Activated CD4-positive, CD25-positive, alpha-beta regulatory T cell (primary cell): ENCODE measurements at places on chromosomes 6 and 20.

GRCh38 chr20:32993496-32994050 is 10.7 kb downstream of the SUN5 start:
- no peak for DNase-seq

DNA sequence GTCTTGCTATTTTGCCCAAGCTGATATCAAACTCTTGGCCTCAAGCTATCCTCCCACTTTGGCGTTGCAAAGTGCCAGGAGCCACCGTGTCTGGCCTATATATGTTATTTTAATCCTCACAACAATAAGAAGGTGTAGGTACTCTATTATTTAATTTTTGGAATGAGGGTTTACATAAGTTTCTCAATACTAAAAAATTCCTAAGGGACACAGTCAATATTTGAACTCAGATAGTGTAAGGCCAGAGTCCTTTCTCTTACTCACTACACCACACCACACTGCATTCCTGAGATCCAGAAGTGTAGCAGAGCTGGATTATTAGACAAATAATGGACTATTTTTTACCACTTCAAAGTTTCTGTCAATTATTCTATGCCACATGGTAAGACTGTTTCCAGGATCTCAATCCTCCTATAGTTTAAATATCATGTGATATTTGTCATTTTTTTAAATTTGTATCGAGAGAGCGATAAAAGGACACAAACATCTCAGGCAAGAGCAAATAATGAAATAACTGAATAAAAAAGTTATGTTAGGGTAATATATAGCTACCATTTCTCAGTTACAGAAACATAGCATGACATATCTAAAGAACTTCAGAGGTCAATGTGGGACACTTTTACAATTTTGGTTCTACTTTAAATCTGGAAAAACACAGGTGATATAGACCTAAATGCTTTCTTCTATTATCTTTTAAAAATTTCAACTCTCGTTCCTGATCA is 162.2 kb upstream of the THEMIS start:
- no peak for DNase-seq

DNA sequence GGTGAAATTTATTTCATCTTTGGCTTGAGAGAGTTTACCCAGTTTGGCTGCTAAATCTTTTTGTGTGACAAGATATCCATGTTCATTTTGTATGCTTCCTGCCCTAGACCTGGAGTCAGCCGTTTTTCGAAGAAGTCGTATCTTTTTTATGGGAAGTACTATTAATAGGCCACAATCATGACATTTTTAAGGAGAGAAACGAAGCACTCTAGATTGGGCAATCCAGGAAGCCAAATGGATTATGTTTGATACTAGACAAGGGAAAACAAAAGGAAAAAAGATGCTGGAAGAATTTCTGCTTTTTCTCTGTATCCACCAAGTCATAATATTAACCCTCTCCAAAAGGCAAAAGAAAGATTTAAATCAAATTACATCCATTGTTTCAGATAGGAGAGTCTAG is 214.6 kb downstream of the HDGFL1 start:
- DNase-seq: no peak

DNA sequence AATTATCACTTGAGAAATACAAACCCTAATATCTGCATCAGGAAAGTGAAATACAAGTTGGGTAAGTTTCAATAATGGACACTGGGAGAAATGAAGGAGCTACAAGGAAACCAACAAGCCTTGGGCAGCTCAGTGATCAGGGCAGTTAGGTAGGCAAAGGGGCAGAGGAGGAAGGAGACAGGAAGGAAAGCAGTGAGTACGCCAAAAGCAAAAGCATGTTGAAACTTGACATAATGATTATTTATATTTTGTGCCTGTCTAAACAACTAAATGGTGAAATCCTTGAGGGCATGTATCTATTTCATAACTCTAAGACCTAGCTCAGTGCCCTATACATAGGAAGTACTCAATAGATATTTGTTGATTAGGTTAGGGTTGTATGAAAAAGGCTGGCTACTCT is 23.3 kb downstream of the PXT1 start:
- DNase-seq: no peak

DNA sequence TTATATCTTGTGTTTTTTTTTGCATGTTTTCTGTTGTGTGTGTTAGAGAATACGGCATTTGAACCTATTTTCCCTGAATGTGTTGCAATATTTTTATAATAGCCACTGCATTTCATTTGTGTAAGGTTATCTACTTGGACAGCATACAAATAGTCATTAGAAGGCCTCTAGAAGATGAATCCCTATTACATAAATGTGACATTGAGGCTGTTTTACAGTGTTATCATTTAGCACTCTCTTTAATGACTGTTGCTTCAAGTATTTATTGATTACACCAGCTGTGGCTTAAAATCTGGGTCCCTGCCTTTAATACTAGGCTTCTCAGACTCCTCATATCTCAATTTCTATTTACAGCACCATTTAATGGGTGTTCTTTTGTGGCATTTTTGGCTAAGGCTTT is 465.8 kb downstream of the FRK start:
- no peak for DNase-seq
